ENCODE measurements at places on chromosomes 5 and 9. TPM values are rescaled to one million over a fixed set of nuclear protein-coding genes. Genes with fewer than 3 reads are reported as not detected.

C1QTNF2 gene
- total RNA-seq: 1.7 TPM

ERMP1 gene
- 15.5 TPM for total RNA-seq

GRCh38 chr9:133441571-133441970 lies 18.2 kb upstream of the CACFD1 start:
- H3K4me1 ChIP-seq: no peaks in the 10 kb centered on the region
- no peaks in the 10 kb centered on the region for H3K27me3 ChIP-seq
- DNase-seq: no peak
- no peaks in the 10 kb centered on the region for H3K36me3 ChIP-seq
- no peak overlapping the region for H3K27ac ChIP-seq
- H3K4me3 ChIP-seq: no peak overlapping the region

PPIC gene
- 21.6 TPM for total RNA-seq

DNA sequence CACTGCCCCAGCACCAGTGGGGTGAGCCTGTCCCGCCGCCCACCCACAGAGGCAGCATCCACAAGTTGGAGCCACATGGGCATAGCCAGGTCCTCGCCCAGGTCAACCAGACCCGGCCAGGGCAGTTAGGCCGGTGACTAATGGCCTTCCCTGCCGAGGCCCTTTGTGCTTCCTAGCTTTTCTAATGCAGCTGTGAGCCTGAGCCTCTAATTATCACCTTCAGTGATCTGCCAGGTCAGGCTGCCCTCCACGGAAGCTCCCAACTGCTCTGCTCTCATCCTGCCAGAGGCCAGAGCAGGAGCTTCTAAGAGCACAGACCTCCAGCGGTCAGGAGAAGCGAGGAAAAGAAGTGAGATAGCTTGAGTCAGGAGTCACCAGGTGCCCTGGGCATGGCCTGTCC lies 87.1 kb upstream of the PPP1R26 start:
- H3K27ac ChIP-seq: no peak overlapping the region
- no peak for DNase-seq

DNA sequence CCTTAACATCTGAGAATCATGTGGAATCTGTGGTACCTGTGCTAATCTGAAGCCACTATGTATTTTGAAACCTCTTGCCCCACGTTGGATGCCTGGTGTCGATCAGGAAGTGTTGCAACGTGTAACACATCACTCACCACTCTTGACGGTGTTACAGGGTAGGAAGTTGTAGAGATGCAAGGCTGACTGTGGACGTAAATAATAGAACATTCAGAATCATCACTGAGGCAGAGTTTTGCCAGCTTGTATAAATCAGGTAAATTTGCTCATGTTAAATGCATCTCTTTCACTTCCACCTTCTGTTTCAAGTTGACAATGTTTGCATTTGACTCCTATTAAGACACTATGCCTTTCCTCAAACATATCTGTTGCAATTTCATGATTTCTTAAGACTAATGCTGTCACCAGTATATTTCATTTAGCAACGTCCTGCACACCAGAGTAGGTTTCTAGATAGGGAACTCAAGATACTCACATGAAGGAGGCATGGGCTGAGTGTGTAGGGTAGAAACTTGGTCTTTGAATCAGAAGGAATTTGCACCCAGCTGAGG lies 38.1 kb downstream of the BASP1 start:
- DNase-seq: no peak
- no peak overlapping the region for H3K4me3 ChIP-seq
- no peak overlapping the region for H3K27ac ChIP-seq
- peaks cover 12% of the 10 kb centered on the region for H3K4me1 ChIP-seq
- H3K27me3 ChIP-seq: no peaks in the 10 kb centered on the region

DNA sequence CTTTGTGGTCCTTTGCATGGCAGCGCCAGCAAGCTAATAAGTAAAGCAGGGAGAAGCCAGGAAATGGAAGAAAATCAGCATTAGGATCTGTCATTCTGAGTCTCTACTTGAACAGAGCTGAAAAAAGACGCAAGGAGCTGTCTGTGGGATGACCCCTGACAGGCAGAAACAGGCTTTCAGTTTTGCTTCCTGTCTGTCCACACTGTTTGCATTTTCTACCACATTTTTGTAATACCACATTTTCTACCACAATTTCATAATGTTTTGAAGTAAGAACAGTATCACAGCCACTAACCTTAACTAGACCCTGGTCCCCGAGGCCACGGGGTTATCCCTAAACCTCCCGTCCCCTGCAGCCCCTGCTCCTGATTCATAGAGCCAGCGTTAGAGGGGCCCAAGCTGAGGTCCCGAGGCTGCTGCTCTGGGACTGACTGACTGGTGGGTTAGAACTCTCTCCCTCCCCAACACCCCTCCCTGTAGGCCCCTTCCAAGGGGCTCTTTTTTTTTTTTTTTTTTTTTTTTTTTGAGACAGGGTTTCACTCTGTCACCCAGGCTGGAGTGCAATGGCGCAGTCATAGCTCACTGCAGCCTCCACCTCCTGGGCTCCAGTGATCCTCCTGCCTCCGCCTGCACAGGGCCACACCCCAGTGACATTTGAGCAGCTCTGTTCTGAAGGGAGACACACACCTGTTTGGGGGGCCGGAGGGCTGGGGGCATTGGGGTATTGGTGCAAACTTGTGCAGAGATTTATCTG lies 4.0 kb upstream of the CLIC3 start:
- no peaks in the 10 kb centered on the region for H3K27me3 ChIP-seq
- H3K27ac ChIP-seq: no peak overlapping the region
- H3K4me1 ChIP-seq: peaks cover 21% of the 10 kb centered on the region
- DNase-seq: no peak

PDLIM4 gene
- 76.4 TPM for total RNA-seq

- no peak for DNase-seq
- no peak overlapping the region for H3K27ac ChIP-seq
- H3K36me3 ChIP-seq: no peaks in the 10 kb centered on the region
- peaks cover 5% of the 10 kb centered on the region for H3K27me3 ChIP-seq
- no peak overlapping the region for H3K4me3 ChIP-seq
These were observed 27.5 kb downstream of the FAM163B start for GRCh38 chr9:133581513-133582343.

Data from vagina (tissue), 2 donors.